T-helper 9 cell (primary cell): ENCODE measurements at places on chromosomes 6 and 20.

DNA sequence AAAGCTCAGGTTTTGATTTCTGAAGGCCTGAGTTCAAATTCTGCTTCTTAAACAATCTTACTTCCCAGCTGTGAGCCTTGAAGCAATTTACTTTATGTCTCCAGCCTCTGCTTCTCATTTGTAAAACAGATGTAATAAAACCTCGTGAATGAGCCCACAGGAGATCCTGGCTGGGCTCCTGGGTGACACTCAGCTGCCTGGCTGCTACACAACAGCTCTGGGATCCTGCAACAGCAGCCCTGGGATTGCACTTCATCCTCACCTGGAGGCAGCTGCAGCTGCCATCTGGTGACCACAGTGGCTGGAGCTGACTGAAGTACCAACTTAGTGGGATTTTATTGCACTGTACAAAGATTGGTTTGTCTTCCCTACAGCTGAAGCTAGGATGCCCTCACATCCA, 98.6 kb downstream of the NDUFAF5 start:
- no peak for DNase-seq

DNA sequence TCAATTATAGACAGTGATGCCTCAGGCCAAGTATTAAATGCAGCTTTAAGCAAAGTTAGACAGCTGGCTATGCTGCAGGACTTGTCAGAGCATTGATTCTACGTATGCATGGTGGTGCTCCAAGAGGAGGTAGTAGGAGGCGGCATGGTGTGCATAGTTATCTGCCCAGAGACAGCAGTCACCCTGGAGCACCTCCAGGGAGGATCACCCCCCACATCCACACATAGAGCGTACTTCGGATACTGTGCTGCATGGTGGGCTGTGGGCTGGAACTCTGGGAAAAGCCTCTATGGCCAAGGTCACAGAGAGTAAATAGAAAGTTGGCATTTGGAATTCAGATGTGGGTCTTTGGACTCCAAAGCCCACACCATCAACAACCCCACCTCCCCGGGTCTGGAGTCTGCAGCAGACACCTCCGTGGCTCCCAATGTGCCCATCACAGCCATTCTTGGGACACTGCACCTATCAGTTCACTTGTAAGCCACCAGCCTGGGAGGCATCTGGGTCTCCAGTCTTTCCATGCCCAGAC, 64.5 kb upstream of the STX16 start:
- no peak for DNase-seq

DNA sequence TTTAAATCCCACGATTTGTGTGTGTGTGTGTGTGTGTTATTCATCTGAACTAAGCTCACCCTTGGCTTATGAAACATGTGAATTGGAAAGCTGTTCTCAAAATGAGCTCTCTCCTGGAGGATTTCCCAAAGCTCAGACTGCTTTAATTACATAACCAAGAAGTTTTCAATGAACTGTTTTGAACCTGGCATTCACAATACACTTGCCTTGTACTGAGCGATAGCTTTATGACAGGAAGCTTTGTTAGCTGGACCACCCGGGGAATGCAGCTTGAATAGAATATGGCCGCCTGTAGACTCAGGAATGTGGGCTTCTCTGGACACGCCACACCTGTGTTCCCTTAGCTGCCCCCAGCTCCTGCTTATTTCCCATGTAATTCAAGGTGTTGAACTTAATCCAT, 71.4 kb upstream of the PREP start:
- no peak for DNase-seq

DNA sequence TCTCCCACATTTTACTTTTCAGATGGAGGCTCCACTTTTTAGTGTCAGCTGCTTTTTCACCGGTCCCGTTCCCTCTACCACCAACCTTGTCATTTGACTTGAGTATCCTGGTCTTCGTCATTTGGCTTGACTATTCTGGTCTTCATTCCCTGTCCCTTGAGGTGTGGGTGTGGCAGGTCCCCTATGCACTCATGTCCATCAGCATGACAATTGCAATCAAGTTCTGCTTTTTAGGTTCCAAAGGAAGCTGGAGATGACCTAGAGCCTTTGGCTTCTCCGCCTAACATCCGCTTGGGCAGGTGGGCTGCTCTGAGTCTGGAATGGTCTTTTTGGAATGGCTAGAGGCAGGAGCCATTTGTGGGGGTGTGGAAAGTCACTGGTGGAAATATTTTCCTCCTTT, 99.8 kb upstream of the MLN start:
- DNase-seq, result no peak

DNA sequence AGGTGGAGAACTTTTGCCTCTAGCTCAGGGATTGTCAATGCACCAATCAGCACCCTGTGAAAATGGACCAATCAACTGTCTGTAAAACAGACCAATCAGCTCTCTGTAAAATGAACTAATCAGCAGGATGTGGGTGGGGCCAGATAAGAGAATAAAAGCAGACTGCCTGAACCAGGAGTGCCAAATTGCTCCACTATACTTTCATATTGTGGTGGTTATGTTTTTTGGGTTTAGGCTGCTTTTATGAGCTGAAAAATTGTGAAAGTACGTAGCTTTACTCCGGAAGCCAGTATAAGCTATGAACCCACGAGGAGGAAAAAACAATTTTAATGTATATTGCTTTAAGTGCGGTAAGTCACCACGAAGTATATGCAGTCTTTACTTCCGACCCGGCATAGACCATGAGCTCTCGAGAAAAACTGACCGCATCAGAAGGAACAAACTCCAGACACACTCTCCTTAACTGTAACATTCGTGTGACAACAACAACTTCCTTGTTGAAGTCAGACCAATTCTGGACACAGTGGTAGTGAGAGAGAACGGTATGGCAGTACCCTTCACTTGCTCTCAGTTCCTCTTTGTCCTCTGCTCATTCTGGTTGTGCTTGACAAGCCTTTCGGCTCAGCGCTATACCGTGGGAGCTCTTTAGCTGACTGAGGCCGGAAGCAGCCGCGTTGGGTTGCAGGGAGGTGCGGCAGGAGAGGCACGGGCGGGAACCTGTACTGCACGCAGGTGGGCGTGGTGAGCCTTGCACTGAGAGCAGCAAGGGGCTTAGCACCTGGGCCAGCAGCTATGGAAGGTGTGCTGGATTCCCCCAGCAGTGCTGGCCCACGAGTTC, 81.9 kb upstream of the E2F3 start:
- DNase-seq, result peak; percentile 56

DNA sequence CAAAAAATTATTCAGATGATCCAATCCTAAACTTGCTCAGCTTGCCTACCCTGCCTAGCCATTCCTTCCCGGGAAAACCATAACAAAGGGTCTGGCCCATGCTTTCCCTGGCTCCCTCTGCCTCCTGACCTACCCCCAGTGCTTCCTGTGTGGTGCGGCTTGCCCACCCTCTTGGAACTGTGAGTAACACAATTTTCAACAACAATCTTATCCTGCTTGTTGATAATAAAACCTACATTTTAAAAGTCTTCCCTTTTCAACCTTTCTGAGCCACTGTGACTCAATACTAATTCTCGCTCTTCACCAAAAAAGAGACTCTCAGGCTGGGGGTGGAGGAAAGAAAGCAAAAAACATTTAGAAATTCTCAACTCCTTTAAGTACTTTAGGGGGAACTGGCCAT, 18.0 kb downstream of the EXOC2 start:
- DNase-seq, result no peak

DNA sequence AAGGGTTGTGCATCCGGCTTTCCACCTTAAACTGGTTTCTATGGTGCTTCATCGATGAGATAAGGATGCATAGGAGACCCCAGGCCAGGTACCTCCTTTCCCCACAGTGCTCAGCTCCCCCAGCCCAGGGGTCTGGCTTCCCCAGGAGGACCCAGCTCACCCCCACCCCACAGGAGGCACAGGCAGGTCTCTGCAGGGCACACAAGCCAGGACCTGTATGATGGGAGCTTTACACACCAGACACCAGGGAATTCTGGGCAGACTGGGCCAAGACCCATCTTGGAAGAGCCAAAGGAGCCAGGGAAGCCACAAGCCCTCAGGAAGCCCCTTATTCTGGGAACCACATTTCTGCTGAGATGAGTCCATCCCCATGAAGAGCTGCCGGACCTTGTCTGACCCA, 29.6 kb downstream of the UBD start:
- no peak for DNase-seq

GRCh38 chr6:155628306-155628705, 172.7 kb upstream of the NOX3 start:
- no peak for DNase-seq

- DNase-seq, result no peak
Measured at GRCh38 chr20:1894951-1895673, at the start of gene SIRPA. TSS of gene SIRPA (plus strand) at chr20:1895407. CDS start at chr20:1895448, 41 bp downstream.

GRCh38 chr20:2416541-2417212, 36.0 kb downstream of the TGM6 start:
- DNase-seq, result no peak

- DNase-seq, result peak; percentile 22
Measured at GRCh38 chr6:117547688-117548621, 54.4 kb downstream of the GOPC start.

DNA sequence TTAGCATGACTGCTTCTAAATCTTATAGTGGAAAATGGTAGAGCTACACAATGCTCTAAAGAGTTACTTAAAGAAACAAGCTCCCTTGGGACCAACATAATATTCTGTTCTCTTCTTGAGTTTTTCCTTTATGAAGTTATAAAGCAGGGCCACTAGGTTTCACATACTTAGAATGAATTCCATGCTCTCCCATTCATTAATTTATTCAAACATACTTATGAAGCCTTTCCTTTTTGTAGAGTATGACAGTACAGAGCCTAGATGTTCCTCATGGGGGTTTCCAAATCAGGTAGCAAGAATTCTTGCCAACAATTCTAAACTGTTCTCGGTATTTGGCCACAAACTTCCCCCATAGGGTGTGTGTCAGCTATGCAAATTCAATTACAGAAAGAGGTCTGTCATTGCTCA, 20.6 kb upstream of the FABP7 start:
- no peak for DNase-seq

GRCh38 chr20:62402456-62403150, 4.5 kb downstream of the CABLES2 start:
- no peak for DNase-seq

- DNase-seq, result no peak
Measured at GRCh38 chr6:119160911-119161310, 82.4 kb upstream of the FAM184A start.

DNA sequence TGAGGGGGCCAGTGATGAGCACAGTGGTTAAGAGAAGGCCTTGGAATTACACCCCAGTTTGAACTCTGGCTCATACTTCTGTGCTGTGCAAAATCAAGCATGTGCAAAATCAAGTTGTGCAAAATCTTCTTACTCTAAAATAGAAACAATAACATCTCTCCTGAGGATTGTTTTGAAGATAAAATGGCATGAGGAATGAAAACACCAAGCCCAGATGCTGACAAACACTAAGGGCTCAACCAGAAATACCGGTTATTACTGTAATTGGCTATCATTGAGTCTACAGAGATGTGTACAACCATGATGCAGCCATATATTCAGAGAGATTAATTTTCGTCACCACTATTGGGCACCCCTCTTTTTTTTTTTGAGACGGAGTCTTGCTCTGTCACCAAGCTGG, 5.9 kb upstream of the BCAS1 start:
- no peak for DNase-seq

DNA sequence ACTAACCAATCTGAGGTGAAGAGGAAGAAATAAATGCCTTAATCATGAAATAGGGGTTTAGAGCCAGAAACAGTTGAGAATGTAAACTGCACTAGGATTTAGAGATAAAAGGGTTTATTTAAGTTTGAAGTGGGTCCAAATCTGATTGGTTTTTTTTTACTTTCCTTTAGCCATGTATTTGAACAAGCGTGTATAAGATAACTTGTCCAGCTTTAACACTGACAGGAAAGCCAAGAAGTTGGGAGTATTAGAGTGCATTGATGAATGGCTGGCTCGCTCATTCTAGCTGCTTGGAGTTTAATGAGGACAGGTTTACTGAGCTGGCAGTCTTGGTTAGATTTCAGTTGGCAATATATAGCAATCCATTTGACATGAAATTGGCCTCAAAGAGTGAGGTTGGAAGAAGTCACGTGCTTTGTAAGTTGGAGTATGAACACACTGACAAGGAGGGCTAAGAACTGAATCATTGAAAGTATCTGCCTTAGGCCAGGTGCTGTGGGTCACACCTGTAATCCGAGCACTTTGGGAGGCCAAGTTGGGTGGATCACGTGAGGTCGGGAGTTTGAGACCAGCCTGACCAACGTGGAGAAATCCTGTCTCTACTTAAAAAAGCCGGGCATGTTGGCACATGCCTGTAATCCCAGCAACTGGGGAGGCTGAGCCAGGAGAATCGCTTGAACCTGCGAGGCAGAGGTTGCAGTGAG, 13.7 kb downstream of the SRSF3 start:
- DNase-seq, result no peak

DNA sequence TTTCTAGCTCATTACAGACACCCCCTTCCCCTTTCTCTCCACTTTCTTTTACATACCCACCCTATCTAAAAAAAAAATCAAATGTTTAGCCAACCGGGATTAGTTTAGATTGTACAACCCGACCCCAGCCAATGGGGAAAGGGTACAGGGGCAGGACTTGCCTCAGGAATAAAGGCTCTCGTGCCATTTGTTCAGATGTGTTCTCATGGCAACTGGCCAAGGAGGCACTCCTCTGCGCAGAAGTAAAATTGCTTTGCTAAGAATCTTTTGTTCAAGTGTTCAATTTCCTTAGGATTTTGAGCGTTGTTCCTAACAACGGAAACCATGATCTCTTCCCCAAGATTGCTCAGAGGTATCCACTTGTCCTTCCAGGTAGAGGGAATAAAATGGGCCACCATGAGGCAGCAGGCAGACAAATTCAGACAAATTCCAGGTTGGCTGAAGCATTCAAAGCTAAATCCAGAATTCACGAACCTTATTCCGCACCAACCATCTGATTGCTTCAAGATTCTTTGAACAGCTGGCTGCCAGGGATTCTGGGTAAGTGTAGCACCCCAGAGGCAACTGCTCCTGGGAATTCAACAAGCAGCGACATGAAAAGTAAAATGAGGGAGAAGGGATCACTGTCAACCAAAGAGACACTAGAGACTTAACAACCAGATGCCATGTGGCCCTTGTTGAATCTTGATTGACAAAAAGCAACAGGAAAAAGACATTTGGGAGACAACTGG, 431.8 kb downstream of the PREX1 start:
- no peak for DNase-seq

- DNase-seq, result no peak
Measured at GRCh38 chr20:11544029-11544678, 373.5 kb upstream of the BTBD3 start.

DNA sequence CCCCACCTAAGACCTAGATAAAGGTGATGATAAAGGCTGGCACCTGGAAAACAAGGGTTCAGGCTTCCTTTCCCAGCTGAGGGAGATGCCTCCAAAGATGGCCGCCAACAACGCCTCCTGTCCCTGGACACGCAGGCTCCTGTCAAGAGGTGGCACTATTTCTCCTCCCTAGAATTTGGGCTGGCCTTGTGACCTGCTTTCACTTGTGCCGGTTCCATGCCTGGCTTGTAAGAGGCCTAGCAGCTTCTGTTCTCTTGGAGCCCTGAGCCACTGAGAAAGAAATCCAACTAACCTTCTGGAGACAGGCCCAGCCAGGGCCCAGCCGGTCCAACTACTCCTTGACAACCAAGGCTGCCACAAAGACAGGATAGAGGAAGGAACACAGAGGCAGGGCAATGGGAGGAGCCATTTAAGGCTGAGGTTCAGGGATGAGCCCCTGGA, 60.2 kb upstream of the RALY start:
- peak; percentile 21 for DNase-seq
